ENCODE measurements at places on chromosomes 3 and 15. TPM values are rescaled to one million over a fixed set of nuclear protein-coding genes. Genes with fewer than 3 reads are reported as not detected.

TEX55 gene
- total RNA-seq = 0.10 TPM

- DNase-seq = peak; percentile 65
These were observed 58.5 kb upstream of the FAM174B start for GRCh38 chr15:92714077-92714476.

GRCh38 chr3:108070356-108070755 lies 20.5 kb downstream of the CD47 start:
- no peak for DNase-seq

ATP11B gene
- 73.9 TPM for total RNA-seq

BCL2A1 gene
- not detected for total RNA-seq

SENP7 gene
- total RNA-seq = 28.3 TPM

DNA sequence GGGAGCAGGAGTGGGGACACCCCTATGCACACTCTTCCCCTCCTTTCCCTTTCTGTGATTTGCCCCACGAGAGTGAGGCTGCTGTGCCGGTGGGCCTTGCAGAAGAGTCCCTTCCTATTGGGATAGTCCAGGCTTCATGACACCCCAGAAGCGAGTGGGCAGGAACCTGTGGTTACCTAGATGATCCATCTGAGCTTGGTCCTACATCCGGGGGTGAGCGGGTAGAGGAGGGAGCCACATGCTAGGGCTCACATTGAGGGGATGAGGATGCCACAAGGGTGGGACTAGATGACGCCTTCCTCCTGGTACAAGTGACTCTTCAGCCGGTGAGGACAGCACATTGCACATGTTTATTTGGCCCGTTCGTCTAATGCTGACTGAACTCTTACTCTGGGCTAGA lies 43.1 kb upstream of the ADPGK start:
- no peak for DNase-seq

GRCh38 chr3:192039593-192039992 lies 578.6 kb downstream of the PYDC2 start:
- no peak for DNase-seq

- DNase-seq = no peak
These were observed 33.9 kb downstream of the IQSEC1 start for GRCh38 chr3:13039213-13039896.

DNA sequence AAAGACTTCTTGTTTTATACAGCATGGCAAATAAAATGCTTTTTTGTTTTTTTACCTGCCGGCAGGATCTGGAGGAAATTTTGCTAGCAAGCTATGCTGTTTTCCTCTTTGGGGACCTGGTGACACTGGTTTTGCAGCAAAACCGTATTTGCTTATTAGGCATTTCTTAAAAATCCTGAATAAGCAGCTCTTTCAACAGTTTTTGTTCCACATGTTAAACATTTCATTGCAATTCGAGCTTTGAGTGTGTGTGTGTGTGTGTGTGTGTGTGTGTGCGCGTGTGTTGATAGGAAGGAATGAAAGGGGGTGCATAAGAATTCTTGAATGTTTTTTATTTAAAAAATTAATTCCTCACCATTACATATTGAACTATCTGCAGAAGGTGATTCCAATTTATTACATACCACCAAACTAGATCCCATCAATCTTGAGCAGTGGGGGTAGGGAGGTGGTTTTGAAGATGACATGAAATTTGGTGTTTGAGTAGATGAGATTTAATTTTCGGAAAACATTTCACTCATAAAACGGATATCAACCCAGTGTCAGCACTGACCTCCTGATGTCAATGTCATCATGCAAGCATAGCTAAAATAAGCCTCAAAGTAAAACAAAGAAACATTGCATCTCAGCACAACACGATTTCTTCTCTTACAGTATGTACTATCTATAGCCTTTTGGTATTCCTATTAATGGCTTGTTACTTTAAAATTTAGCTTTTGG lies 17.3 kb downstream of the ZBTB38 start:
- DNase-seq = no peak

DNA sequence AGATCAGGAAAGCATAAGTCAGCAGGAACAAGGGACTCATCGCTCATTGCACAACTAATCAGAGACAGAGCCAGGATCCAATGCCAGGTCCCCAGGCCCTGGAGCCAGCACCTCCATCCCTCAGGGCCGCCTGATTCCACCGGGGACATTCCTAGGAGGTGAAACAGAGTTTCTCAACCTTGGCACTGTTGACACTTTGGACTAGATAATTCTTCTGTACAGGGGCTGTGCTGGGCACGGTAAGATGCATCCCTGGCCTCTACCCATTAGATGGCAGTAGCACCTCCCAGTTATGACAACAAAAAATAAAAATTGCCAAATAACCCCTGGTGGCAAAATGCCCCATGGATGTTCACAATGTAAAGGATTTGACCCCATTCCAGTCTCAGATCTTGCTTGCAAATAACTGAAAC lies 127.7 kb downstream of the MTHFS start:
- no peak for DNase-seq

GRCh38 chr15:56052395-56053045 lies 59.1 kb upstream of the NEDD4 start:
- DNase-seq = no peak

GRCh38 chr3:138196023-138196422 lies 8.9 kb downstream of the ARMC8 start:
- DNase-seq = no peak

FGF12 gene
- not detected for total RNA-seq

DNA sequence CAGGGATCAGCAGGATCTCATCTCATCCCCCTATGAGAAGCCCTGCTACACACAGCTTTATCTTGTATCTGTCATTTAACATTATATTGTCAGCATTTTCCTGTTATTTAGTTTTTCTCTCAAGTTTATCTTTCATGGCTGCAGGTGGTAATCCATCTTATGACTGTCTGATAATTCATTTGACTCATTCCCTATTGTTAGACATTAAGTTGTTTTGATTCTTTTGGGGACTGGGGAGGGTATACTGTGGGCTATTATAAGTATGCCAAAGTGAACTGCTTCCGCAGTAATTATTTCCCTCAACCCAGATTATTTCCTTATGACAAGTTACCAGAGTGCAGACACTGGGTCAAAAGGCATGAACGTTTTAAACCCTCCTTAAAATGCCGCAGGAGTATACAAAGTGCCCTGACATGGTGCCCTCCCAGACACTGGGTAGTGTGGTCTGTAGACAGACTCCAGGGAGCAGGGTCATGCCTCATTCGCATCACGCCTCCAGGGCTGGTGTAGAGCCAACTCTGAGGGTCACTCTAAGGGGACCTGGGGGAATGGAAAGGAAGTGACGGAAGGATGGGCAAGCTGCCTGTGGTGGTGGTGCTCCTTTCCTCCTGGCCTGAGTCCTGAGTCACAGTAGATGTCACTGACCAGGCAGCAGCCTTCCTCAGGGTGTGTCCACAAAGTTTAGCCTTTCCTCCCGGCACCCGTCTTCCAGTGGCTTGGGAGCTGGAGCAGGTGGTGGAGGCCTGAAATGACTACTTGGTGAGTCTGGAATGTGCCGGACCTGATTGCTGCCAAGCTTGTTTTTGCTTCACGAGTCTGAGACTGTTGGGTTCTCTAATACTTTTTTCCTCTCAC lies 11.6 kb downstream of the GPR160 start:
- peak; percentile 17 for DNase-seq

FBXL22 gene
- 0.10 TPM for total RNA-seq

NRG4 gene
- total RNA-seq = 1.0 TPM

ST3GAL6 gene
- 17.1 TPM for total RNA-seq

ARL6 gene
- 6.5 TPM for total RNA-seq

GOLIM4 gene
- total RNA-seq = 40.4 TPM

- DNase-seq = no peak
These were observed 15.5 kb downstream of the WDR48 start for GRCh38 chr3:39067286-39067685.

DNA sequence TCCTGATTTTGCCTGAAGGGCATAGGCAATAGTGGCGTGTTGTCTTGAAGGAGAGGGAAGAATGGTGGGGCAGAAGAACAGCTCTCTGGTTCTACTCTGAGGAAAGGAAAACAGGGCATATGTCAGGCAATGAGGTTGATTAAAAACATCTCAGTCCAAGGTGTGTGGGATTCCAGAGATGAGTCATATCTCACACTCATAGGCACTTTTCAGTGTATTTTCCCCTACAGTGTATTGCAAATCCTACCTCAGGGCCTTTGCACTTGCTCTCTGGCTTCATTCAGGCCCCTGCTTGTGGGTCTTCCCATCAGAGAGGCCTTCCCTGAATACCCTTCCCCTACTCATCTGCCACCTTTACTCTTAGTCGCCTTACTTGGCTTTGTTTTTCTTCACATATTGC lies 107.8 kb downstream of the SLCO3A1 start:
- DNase-seq = no peak

- peak; percentile 51 for DNase-seq
These were observed 36.9 kb upstream of the CMSS1 start for GRCh38 chr3:99780749-99781148.

FEZF2 gene
- not detected for total RNA-seq

DNA sequence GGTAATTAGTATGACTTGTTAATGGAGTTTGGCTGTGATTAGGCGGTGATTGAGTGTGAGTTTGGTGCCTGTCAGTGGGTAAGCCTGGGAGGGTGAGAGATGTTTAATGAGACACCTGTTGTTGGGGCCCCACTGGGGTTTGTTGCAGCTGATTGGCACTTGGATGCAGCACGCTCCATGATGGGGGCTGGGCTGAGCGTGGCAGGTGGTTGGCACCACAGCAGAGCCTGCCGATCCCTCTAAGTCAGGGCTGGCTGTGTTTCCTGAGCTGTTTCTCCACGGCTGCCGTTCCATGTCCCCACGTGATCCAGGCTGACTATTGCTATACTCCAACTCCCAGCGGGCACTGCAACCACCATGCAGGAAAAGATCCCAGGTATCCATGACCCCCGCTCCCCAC lies 93.5 kb upstream of the ARRDC4 start:
- peak; percentile 9 for DNase-seq

DNA sequence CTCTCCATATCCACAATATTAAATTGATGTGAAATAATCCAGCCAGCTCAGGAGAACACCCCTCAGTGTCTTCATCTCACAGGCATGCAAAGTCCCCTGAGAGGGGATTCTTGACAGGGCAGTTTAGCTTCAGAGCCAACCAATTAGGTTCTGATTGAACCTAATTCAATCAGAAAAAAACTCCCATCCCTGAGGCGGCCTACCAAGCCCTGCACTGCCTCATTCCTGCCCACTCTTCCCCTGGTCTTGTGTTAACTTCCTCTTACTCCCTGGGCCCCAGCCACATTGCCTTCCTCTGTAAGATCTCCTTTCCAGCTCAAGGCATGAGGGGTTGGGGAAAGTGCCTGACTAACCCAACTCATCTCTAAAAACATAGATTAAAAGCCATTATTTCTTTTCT lies 46.1 kb downstream of the FRMD4B start:
- DNase-seq = no peak

- DNase-seq = no peak
These were observed 844.5 kb downstream of the TBL1XR1 start for GRCh38 chr3:176352716-176353334.

OIP5 gene
- total RNA-seq = 33.7 TPM
